ENCODE measurements at places on chromosomes 13 and 19. TPM values are rescaled to one million over a fixed set of nuclear protein-coding genes. Genes with fewer than 3 reads are reported as not detected.
A peak's percentile ranks its signal among the peaks of the same experiment; 100 is the strongest.

DNA sequence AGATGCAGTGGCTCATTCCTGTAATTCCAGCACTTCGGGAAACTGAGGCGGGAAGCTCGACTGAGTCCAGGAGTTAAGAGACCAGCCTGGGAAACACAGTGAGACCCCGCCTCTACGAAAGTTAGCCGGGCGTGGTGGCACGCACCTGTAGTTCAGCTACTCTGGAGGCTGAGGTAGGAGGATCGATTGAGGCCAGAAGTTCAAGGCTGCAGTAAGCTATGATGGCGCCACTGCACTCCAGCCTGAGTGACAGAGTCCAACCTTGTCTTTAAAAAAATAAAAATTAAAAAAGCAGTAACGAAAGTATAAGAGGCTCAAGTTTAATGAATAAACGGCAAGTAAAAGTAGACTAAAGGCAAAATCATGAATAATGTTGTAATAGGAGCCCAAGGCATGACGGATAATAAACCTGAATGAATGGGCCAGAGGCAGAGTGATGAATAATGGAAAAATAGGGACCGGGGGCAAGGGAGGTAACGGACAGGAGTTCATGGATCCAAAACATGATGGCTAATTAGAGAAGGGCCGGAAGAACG lies 1.2 kb upstream of the TOMM40 start:
- H3K27me3 ChIP-seq, result no peaks in the 10 kb centered on the region
- H3K27ac ChIP-seq, result peak overlapping the region; percentile 90

DNA sequence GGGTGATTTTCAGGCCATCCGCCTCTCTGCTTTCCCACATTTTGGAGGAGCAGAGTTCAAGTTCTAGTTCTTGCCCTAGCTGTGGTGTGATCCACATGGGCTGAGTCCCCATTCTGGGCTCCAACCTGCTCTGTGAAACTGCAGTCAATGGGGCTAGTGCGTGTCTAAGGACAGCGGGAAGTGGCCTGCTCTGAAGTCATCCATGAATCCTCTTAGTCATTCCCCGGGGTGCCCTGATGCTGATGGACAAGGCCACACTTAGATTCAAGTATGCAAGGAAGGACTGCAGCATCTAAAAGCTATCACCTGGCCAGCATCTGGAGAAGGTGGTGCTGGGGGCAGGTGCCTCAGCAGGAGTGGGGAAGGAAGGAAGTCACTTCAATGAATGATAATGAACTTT lies 94.6 kb downstream of the TSHZ3 start:
- DNase-seq, result peak; percentile 49
- H3K4me1 ChIP-seq, result peaks cover 14% of the 10 kb centered on the region
- H3K4me3 ChIP-seq, result no peak overlapping the region
- H3K27me3 ChIP-seq, result no peaks in the 10 kb centered on the region

- H3K4me1 ChIP-seq, result no peaks in the 10 kb centered on the region
- no peak overlapping the region for H3K27ac ChIP-seq
- peak; percentile 62 for DNase-seq
- H3K4me3 ChIP-seq, result no peak overlapping the region
Measured at GRCh38 chr13:31119526-31119925, 42.2 kb downstream of the HSPH1 start.

- no peak within 1 kb of the TSS for H3K27ac ChIP-seq
- peaks cover 15% of the 10 kb centered on the region for H3K4me1 ChIP-seq
- DNase-seq, result no peak
- H3K36me3 ChIP-seq, result no peaks in the 10 kb centered on the region
- no peak within 1 kb of the TSS for H3K4me3 ChIP-seq
Measured at GRCh38 chr19:35134601-35135242, at the start of gene LGI4. TSS of gene LGI4 (minus strand) at chr19:35135059. CDS start at chr19:35134680, 379 bp downstream.

GRCh38 chr13:88800505-88800904 lies 1129.3 kb downstream of the SLITRK5 start:
- no peak overlapping the region for H3K27ac ChIP-seq
- no peak overlapping the region for H3K4me3 ChIP-seq
- no peaks in the 10 kb centered on the region for H3K4me1 ChIP-seq
- no peaks in the 10 kb centered on the region for H3K27me3 ChIP-seq
- H3K36me3 ChIP-seq, result no peaks in the 10 kb centered on the region

B3GLCT gene
- 10.3 TPM for total RNA-seq

IZUMO2 gene
- total RNA-seq, result not detected

PTPRS gene
- 182 TPM for total RNA-seq

DNA sequence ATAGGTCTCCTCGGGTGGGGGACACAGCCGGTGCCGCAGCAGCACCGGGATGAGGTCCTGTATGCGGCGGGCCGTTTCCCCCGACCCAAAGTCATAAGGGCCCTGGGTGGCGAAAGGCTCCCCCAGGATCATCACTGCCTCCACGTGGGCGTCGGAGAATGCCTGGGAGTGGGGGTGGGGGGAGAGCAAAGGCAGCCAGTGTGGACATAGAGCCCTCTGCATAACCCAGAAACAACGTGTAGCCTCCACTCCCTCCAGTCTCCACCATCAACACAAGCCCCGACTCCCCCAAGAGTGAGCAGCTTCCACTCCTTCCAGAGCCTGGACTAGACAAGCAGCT lies 1.7 kb upstream of the NUMBL start:
- no peak for DNase-seq
- H3K27me3 ChIP-seq, result no peaks in the 10 kb centered on the region
- H3K27ac ChIP-seq, result peak overlapping the region; percentile 13
- H3K4me3 ChIP-seq, result no peak overlapping the region
- H3K36me3 ChIP-seq, result no peaks in the 10 kb centered on the region
- H3K4me1 ChIP-seq, result peaks cover 6% of the 10 kb centered on the region

GAPDHS gene
- not detected for total RNA-seq

- peaks cover 6% of the 10 kb centered on the region for H3K4me1 ChIP-seq
- H3K27ac ChIP-seq, result no peak overlapping the region
- H3K4me3 ChIP-seq, result no peak overlapping the region
- no peaks in the 10 kb centered on the region for H3K36me3 ChIP-seq
Measured at GRCh38 chr19:28889941-28890670, 322.8 kb downstream of the UQCRFS1 start.

DNA sequence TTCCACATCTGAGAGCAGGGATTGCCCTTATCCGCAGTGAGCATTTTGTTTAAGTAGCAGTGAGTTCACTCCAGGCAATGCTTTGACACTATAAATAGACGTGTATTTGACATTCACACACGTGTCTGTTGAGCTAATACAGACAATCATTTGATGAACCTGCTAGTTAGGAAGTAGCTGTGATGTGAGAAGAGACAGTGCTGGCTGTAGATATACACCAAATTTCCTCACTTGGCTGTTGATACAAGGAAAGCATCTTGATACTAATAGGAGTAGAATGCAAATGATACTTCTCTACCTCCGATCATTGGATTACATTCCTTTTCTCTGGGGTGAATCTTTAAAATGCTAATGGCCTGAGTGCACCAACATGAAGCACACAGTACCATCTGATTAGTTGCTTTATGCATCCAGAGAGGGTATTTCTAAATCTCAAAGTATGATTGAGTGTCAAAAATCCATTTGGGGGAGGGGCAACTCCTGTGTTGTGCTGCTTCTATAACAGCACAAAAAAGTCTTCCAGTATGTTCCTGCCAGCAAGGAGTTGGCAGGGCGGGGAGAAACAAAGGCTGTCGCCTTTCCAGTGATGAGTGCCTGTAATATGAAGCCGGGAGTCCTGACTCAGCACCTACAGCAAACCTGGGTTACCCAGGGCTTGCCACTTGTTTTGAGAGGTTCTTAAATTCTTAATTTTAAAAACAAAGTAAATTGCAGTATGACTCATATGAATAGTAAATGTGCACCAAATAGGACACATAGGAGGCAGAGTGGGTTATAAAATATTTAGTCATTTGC lies 7.0 kb downstream of the CUL4A start:
- H3K36me3 ChIP-seq, result peaks cover 12% of the 10 kb centered on the region
- DNase-seq, result peak; percentile 66
- H3K27me3 ChIP-seq, result no peaks in the 10 kb centered on the region
- H3K4me3 ChIP-seq, result peak overlapping the region; percentile 8

- no peak for DNase-seq
- H3K27ac ChIP-seq, result no peak overlapping the region
- peaks cover 6% of the 10 kb centered on the region for H3K4me1 ChIP-seq
- H3K36me3 ChIP-seq, result peaks cover 6% of the 10 kb centered on the region
Measured at GRCh38 chr19:36073121-36073876, 18.6 kb downstream of the WDR62 start.

DAND5 gene
- total RNA-seq, result not detected

DNA sequence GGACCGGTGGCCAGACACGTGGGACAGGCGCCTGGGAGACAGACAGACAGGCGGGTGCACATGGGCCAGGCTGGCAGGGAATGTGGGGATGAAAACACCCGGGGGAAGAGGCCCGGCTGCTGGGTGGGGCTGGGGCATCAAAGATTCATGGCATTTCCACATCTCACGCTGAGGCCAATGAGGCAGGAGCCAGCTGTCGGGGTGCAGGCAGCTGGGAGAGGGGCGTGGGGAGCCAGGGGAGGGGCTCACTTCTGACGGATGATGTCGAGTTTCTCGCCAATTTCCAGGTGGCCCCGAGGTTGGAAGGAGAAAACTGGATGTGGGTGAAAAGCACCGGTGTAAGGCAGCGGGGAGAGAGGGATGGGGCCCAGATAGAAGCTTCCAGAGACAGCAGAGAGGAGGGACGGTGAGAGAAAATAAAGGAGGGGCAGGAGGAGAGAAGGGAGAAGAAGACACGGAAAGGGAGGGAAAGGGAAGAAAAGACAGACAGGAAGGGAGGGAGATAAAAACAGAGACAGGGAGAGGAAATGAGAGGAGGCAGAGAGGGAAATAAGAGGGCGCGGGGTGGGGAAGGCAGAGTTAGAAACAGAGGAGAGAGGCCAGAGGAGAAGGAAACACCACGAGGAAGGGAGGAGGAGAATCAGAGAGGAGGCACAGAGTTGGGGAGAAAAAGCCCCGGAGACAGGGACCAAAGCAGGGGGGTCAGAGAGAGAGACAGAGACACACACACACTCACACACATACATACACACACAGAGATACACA lies 8.0 kb upstream of the CCER2 start:
- H3K27ac ChIP-seq, result no peak overlapping the region

CCDC106 gene
- total RNA-seq, result 28.1 TPM

DNA sequence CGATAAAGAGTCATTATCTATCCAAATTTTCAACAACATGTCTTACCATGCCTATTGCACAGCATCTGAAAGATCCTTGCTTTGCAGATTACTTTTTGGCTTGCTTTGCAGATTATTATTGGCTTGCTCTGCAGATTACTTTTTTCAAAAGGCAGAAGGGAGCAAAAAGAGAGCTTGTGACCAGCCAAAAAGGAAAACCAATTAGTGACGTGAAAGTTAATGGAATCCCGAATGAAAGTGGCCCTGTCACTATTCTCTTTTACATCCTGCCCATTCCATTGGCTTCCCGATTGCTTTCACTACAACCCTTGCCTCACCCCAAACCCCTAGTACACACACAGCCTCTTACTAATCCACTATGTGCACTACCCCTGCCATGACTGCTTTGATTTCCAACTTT lies 81.3 kb downstream of the LHFPL6 start:
- DNase-seq, result no peak
- peaks cover 16% of the 10 kb centered on the region for H3K4me1 ChIP-seq
- no peak overlapping the region for H3K4me3 ChIP-seq

ZNF83 gene
- 55.6 TPM for total RNA-seq

GRCh38 chr13:104701591-104701990 lies 1635.4 kb upstream of the SLC10A2 start:
- H3K36me3 ChIP-seq, result no peaks in the 10 kb centered on the region
- no peaks in the 10 kb centered on the region for H3K4me1 ChIP-seq
- no peak overlapping the region for H3K4me3 ChIP-seq
- H3K27me3 ChIP-seq, result no peaks in the 10 kb centered on the region
- H3K27ac ChIP-seq, result no peak overlapping the region

DNA sequence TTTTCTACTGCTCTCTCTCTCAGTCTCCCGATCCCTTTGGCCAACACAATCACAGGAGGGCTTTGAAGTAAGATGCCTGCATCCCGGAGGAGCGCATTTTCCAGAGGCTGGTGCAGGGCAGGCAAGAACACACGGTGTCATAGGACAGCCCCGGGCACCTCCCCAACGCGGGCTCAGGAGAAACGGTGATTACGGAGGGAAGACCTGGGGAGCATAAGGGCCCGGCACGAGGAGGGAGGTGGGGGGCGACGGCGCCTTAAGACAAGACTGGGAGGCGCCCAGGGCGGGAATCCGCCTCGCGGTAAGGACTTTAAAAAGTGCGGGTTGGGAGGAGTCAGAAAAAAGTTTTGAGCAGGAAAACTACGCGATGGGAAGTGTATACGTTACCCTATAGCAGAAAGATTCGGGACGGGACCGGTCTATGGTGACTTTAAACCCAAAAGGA lies 18.7 kb upstream of the ZNF888 start:
- H3K27me3 ChIP-seq, result no peaks in the 10 kb centered on the region
- H3K27ac ChIP-seq, result peak overlapping the region; percentile 93
- peaks cover 18% of the 10 kb centered on the region for H3K4me1 ChIP-seq
- peaks cover 9% of the 10 kb centered on the region for H3K36me3 ChIP-seq
- DNase-seq, result no peak

AMER2 gene
- not detected for total RNA-seq

DNA sequence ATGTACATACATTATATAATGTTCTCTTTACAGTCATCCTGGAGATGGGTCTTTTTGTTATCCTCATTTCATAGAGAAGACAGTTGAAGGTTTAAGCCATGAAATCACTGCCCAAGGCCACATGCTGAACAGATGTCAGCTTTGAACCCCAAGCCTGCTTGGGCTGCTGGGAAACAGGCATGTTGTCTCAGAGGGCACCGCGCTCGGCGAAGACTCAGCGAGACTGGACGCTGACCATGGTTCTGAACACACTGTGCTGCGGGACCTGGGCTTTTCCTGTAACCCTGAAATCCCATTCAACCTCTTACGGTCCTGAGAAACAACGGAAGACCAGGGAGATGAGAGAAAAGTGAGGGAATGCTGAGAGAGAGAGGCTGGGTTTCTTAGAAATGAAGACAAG lies 27.3 kb downstream of the LRFN3 start:
- no peak overlapping the region for H3K27ac ChIP-seq
- no peaks in the 10 kb centered on the region for H3K36me3 ChIP-seq
- H3K4me3 ChIP-seq, result no peak overlapping the region
- peak; percentile 88 for DNase-seq

DNA sequence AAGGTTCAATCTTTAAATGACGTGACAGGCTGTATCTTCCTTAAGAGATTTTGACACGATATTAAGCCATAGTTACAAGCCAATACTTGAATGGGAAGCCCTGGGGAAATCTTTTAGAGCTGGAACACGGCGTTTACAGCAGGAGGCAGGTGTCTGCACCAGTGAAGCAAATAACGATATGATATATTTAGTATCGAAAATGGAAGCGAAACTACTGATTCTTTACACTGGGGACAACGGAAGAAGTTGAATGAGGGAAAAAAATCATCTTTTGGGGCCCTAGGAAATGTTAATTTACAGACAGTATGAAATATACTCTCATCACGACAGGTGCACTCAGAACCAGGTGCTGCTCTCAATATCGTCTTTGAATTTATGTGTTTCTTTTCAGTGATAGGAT lies 793.9 kb upstream of the PCDH20 start:
- no peak overlapping the region for H3K4me3 ChIP-seq
- no peaks in the 10 kb centered on the region for H3K27me3 ChIP-seq
- H3K4me1 ChIP-seq, result peaks cover 4% of the 10 kb centered on the region
- H3K27ac ChIP-seq, result no peak overlapping the region
- no peaks in the 10 kb centered on the region for H3K36me3 ChIP-seq

FBN3 gene
- total RNA-seq, result 0.42 TPM

RHPN2 gene
- 4.0 TPM for total RNA-seq

MATK gene
- not detected for total RNA-seq

- no peak for DNase-seq
- H3K4me3 ChIP-seq, result no peak overlapping the region
- H3K27me3 ChIP-seq, result no peaks in the 10 kb centered on the region
- peaks cover 20% of the 10 kb centered on the region for H3K4me1 ChIP-seq
- no peak overlapping the region for H3K27ac ChIP-seq
- no peaks in the 10 kb centered on the region for H3K36me3 ChIP-seq
Measured at GRCh38 chr13:87128036-87128435, 543.1 kb upstream of the SLITRK5 start.

All from osteocyte (in vitro differentiated cells).